ENCODE measurements at places on chromosomes 7 and 10. TPM values are rescaled to one million over a fixed set of nuclear protein-coding genes. Genes with fewer than 3 reads are reported as not detected.
A peak's percentile ranks its signal among the peaks of the same experiment; 100 is the strongest.

DNA sequence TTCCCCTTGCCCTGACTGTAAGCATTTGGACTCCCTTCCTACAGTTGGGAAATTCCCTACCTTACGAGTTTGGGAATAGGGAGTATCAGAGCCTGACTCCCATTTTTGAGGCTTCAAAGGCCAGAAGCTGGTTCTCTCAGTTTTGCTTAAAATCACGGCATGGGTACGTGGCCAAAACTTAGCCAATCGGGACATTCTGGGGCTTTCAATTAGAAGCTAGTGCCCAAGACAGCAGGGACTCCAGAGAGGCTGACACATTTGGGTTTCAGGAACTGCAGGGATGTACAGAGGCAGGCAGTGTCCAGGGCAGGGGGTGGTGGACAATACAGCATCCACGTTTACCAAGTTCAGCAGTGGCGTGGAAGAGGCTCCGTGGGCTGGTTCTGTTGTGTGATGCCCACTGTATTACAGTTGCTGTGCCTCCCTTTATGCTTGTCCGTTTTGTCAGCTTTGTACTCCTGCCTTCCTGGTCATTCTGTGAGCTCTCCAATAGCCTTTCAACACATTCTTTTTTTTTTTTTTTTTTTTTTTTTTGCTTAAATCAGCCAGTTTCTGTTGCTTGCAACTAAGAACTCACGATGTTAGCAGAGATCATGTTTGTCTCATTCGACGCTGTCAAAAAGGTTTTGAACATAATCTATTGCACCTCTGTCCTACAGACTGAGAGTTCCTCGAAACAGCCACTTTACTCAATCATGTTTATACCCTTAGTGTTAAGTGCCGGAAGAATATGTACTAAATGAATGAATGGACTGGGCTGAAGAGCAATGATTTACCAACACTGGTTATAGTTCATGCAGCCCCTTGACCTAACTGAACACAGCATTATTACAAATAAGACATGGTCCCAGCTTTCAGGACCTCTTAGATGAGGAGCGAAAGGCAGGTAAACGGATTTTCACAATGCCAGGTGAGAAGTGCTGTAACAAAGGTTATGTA, 1.1 kb downstream of the GGCT start:
- H3K36me3 ChIP-seq, result no peaks in the 10 kb centered on the region
- no peak overlapping the region for H3K27ac ChIP-seq
- H3K4me1 ChIP-seq, result peaks cover 6% of the 10 kb centered on the region
- H3K4me3 ChIP-seq, result peak overlapping the region; percentile 94

DNA sequence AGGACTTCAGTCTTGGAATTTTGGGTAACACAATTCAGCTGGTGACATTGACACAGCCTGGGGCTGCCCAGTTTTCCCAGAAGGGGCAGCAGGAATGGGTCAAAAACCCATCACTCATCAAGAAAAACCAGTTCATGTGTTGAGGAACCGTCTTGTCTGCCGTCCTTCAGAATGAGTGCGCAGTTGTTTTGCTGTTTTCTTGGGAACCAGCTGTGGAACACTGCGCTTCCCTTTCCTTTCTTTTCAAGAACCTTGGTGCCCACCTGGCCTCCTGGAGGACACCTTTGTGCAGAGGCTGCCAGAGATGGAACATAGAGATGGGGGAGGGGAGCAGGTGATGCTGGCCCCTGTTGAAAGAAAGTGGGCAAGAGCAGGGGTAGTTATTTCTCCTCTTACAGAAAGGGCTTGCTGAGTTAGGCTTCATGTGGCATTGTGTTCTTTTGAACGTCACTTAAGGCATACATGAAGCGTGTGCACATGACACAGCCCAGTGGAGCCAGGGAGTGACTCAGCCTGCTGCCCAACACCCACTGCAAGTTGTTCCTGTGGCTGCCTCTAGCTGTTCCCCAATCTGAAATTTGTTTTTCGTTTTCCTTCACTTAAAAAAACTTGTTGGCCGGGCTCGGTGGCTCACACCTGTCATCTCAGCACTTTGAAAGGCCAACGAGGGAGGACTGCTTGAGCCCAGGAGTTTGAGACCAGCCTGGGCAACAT, 87.4 kb upstream of the TNS3 start:
- no peaks in the 10 kb centered on the region for H3K4me1 ChIP-seq
- H3K36me3 ChIP-seq, result no peaks in the 10 kb centered on the region
- no peaks in the 10 kb centered on the region for H3K27me3 ChIP-seq
- no peak overlapping the region for H3K27ac ChIP-seq
- no peak overlapping the region for H3K4me3 ChIP-seq
- DNase-seq, result peak; percentile 55

- no peaks in the 10 kb centered on the region for H3K4me1 ChIP-seq
- H3K36me3 ChIP-seq, result no peaks in the 10 kb centered on the region
- no peak overlapping the region for H3K4me3 ChIP-seq
- no peak overlapping the region for H3K27ac ChIP-seq
- H3K27me3 ChIP-seq, result no peaks in the 10 kb centered on the region
Measured at GRCh38 chr10:80609331-80609730, 71.6 kb downstream of the SH2D4B start.

GRCh38 chr7:143485500-143485899, 7.8 kb downstream of the TAS2R41 start:
- H3K27me3 ChIP-seq, result no peaks in the 10 kb centered on the region
- H3K27ac ChIP-seq, result no peak overlapping the region
- DNase-seq, result no peak
- H3K36me3 ChIP-seq, result no peaks in the 10 kb centered on the region
- H3K4me1 ChIP-seq, result peaks cover 5% of the 10 kb centered on the region
- no peak overlapping the region for H3K4me3 ChIP-seq

- DNase-seq, result no peak
- no peaks in the 10 kb centered on the region for H3K36me3 ChIP-seq
- H3K27me3 ChIP-seq, result no peaks in the 10 kb centered on the region
- no peak overlapping the region for H3K27ac ChIP-seq
- peaks cover 36% of the 10 kb centered on the region for H3K4me1 ChIP-seq
Measured at GRCh38 chr7:131012477-131013031, 278.5 kb upstream of the KLF14 start.

DNA sequence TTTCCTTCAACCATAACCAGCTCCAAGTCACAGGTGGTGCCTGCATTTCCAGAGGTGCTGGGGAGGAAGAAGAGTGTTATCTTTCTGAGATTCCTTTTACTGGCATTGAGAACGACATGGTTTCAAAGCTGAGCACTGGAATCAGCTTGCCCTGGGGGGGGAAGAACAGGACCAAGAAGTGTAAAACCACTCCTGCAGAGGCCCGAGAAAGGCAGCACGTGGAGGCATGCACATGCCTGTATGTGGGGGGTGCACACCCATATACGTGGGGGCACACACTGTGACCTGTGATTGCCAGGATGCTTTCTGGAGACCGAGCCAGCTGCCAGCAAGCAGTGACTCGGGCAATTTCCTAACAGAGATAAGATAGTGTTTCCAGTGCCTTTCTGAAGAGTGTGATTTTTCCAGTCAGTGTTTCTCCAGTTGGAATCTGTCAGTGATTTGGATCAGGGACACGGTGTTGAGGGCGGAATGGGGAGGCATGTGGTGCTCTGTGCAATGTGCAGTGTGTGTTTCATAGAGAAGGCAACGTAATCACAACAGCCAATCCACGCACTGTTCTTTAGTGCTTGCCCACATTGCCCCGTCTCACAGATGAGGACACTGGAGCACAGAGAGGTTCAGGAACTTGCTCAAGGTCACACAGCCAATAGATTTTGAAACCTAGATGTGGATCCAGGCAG, 4.2 kb downstream of the LRRC27 start:
- no peak overlapping the region for H3K4me3 ChIP-seq
- H3K27ac ChIP-seq, result no peak overlapping the region
- no peaks in the 10 kb centered on the region for H3K4me1 ChIP-seq

- H3K27me3 ChIP-seq, result no peaks in the 10 kb centered on the region
- H3K4me1 ChIP-seq, result peaks cover 4% of the 10 kb centered on the region
- H3K4me3 ChIP-seq, result peak overlapping the region; percentile 75
- H3K27ac ChIP-seq, result peak overlapping the region; percentile 80
- no peaks in the 10 kb centered on the region for H3K36me3 ChIP-seq
- DNase-seq, result no peak
Measured at GRCh38 chr7:30771880-30772425, 736 bp downstream of the MINDY4 start.

- H3K27me3 ChIP-seq, result no peaks in the 10 kb centered on the region
- no peaks in the 10 kb centered on the region for H3K4me1 ChIP-seq
- no peaks in the 10 kb centered on the region for H3K36me3 ChIP-seq
- no peak for DNase-seq
- H3K27ac ChIP-seq, result no peak overlapping the region
- H3K4me3 ChIP-seq, result no peak overlapping the region
Measured at GRCh38 chr10:124545351-124546054, 83.9 kb downstream of the LHPP start.

DNA sequence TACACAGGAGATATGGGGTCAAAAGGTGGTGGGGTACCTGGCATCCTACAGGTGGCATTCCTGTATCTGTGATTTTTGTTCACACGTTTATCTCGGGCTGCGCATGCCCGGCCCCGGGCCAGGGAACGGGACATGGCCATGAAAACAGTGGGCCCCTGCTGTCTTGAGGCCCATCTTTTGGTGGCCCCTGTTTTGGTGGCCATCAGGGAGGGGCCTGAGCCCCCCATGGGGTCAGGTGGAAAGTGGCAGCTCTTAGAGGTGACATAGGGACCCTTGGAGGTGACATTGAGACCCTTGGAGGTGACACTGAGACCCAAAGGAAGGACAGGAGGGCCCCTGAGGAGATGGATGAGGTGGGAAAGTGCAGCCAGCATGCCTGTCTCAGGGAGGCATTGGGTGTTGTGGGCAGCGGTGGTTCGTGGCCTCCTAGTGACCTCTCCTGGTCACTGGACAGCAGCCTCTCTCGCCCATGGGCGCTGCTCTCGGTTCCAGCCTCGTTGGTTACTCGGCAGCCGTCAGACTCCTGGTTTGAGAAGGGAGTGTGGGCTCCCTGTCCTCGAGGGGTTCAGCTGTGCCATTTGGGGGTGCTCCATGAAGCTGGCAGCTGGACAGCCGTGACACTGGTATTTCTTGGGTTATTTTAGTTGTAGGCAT, 39.9 kb downstream of the INPP5A start:
- no peak overlapping the region for H3K4me3 ChIP-seq
- no peaks in the 10 kb centered on the region for H3K36me3 ChIP-seq
- peaks cover 19% of the 10 kb centered on the region for H3K4me1 ChIP-seq
- no peaks in the 10 kb centered on the region for H3K27me3 ChIP-seq

DNA sequence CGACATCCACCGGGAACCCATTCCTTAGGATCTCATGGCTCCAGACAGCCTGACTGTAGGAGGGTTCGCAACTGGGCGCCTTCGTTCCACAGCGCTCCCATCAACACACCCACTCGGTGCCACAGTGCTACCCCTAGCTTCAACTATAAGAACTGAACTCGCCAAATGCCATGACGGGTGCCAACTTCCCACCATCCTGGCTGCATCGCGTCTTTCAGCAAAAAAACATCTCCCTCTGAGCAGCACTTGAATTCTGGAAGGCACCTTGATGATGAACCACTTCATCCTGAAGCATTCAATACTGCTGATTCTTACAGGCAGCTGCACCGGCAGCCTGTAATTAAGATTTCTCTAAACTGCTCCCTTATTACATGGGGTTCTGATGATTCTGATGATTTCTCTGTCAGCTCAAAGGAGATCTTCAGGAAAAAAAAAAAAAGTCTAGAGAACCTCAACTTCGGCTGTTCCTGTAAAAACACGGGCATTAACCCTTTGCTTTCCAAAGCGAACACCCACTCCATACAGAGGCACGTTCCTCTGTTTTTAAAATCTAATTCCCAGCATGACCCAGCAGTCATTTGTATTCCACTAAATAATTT, 1.3 kb downstream of the CYTH3 start:
- peak overlapping the region; percentile 56 for H3K4me3 ChIP-seq
- peak; percentile 47 for DNase-seq

DNA sequence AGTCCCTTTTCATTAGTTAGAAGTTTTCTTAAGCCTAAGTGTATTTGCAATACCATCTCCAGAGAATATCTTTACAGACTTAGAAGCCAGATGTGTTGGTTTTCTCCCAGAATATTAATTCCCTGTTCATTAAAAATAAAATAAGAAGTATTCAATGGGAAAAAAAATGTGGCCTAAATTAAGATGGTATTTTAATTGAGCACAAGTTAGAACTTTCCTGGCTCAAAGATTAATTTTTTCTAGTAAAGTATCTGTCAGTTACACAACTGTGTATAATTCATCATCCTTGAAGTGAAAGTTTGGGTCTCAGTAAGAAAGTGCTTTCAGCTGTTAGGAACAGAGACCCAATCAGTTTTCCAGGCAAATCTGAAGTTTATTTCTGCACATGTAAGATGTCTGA, 1179.5 kb upstream of the C7orf33 start:
- DNase-seq, result no peak
- H3K27me3 ChIP-seq, result no peaks in the 10 kb centered on the region
- H3K4me1 ChIP-seq, result no peaks in the 10 kb centered on the region
- H3K4me3 ChIP-seq, result no peak overlapping the region

GRCh38 chr7:112414855-112415490, 35.3 kb upstream of the IFRD1 start:
- H3K27ac ChIP-seq, result no peak overlapping the region
- H3K27me3 ChIP-seq, result no peaks in the 10 kb centered on the region
- DNase-seq, result no peak

DNA sequence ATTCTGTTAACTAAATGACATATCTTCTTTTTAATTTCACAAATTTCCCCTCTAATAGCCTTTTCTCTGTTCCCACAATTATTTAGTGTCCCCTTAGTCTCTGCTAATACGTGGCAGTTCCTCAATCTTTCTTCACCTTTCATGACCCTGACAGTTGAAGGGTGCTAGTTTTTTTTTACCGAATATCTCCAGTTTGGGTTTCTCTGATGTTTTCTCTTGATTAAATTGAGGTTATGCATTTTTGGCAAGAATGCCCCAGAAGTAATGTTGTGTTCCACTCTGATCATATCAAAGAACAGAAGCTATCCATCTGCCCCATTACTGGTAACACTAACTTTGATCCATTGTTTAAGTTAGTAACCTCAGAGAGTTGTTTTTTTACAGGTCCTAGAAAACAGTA, 133.6 kb upstream of the ASAH2 start:
- H3K4me3 ChIP-seq, result no peak overlapping the region
- no peaks in the 10 kb centered on the region for H3K27me3 ChIP-seq
- no peaks in the 10 kb centered on the region for H3K36me3 ChIP-seq
- H3K4me1 ChIP-seq, result peaks cover 2% of the 10 kb centered on the region
- no peak overlapping the region for H3K27ac ChIP-seq

- DNase-seq, result no peak
- H3K36me3 ChIP-seq, result no peaks in the 10 kb centered on the region
- peaks cover 12% of the 10 kb centered on the region for H3K4me1 ChIP-seq
- no peak overlapping the region for H3K27ac ChIP-seq
- H3K4me3 ChIP-seq, result no peak overlapping the region
Measured at GRCh38 chr7:75876126-75876881, 2.5 kb upstream of the RHBDD2 start.

- no peaks in the 10 kb centered on the region for H3K4me1 ChIP-seq
- H3K27ac ChIP-seq, result no peak overlapping the region
Measured at GRCh38 chr7:27593226-27593625, 69.5 kb downstream of the HIBADH start.

Gene SLC26A4
- 1.2 TPM for total RNA-seq

Gene PLCE1
- 8.8 TPM for total RNA-seq

Gene CHAT
- total RNA-seq, result not detected

Gene ZCCHC24
- 21.6 TPM for total RNA-seq

Gene NPC1L1
- 0.05 TPM for total RNA-seq

Gene GPR37
- 0.36 TPM for total RNA-seq

Gene PNLIPRP2
- not detected for total RNA-seq

Gene GTF2IRD1
- total RNA-seq, result 13.4 TPM

Gene IFIT1B
- total RNA-seq, result not detected
